Stimulated activated CD4-positive, alpha-beta T cell treated with anti-CD3 and anti-CD28 coated beads, Interleukin-1b, Interleukin-23, amount 100 ng/mL, for 1 hour (primary cell): ENCODE measurements at places on chromosomes 11 and 22.

DNA sequence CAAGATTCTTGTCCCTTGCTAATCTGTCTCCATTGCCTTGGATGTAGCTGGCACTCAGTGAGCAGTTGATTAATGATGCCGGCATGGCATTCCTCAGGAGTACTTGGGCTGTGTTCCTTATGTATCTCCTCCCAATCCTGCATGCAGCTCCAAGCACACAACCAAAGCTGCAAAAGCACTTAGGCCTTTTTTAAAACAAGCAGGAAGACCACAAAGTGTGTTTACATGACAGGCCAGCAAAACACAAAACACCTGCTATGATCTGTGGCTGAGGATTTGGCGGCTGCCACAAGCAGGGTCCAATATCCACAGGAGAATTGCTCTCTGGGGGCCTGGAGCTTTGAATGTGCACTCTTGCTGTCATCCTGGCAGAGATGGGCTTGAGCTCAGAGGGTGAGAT lies 8.9 kb downstream of the ABTB2 start:
- no peak for DNase-seq

DNA sequence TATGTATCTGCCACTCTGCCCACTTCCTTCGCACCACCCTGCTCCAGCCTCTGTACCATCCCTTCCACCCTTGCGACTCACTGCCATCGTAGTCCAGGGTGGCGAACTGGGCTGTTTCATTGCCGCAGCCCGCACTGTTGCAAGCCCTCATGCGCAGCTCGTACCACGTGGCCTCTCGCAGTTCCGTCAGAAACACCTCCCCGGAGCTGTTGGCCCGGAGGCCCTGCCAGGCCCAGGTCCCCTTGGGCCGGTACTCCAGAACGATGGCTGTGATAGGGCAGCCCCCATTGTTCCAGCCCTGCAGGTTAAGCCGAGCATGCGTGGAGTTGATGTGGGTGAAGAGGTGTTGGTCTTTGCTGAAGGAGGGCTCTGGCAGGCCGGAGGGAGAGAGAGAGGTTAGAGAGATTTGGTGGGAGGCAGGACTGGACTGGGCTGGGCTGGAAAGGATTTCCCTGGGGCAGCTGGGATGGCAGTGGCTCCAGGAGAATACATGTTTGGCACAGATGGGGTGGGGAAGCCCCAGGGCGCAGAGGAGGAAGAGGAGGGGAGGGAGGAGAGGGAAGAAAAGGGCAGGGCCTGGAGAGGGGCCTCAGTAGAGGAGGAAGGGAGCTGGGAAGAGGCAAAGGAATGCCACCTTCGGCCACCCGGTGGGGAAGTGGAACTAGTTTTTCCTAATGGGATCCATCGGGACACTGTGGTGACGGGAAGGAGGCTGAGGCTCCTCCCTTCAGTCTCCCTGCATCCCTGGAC lies 109.6 kb downstream of the CEP164 start:
- DNase-seq: no peak

DNA sequence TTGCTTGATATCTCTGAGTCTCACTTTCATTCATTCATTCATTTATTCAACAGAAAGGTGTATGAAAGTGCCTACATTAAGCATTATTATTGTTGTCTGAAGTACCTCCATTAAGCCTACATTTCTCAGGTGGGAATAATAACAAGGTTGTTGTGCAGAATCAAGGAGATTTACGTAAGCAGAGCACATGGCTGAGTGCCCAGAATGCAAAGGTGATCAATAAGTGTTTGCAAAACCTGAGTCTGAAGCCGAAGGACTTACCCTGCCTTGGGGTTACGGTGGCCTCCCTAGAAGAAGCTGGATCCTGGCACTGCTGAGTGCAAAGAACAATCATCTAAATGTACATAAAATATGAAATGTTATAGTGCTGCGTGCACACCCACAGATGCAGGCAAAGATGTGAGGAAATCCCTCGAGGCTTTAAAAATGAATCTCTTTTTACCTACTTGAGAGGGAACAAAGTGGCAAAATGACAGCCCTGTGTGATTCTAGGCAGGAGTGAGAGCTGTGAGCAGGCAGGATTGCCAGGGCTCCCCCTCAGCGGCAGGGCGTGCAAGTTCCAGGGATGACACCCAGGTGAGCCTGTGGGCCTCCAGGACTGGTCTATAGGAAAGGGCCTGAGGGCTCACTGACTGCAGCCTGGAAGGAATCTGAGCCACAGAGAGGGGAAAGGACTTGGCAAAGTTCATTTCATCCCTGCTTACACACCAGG lies 133.1 kb upstream of the TBCEL start:
- DNase-seq: no peak

DNA sequence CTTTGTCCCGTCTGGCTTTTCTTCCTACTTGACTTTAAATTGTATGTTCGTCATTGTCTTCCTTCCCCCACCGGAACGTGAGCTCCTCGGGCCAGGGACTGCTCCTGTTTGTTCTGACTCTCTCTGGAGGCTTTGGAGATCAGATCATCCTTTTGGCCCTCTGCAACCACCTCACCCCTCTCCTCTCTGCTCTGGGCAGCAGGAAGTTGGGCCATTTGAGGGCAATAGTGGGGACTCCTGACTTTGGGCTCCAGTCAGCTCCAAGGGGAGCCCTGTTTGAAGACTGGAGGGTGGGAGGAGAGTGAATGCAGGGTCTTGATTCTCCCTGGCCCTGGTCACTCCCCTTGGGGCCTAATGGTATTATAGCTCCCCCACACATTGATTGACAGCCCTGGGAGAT lies 186.3 kb upstream of the B3GAT1 start:
- DNase-seq: no peak

- DNase-seq: no peak
These were observed 251.5 kb upstream of the ISX start for GRCh38 chr22:34814260-34815025.

DNA sequence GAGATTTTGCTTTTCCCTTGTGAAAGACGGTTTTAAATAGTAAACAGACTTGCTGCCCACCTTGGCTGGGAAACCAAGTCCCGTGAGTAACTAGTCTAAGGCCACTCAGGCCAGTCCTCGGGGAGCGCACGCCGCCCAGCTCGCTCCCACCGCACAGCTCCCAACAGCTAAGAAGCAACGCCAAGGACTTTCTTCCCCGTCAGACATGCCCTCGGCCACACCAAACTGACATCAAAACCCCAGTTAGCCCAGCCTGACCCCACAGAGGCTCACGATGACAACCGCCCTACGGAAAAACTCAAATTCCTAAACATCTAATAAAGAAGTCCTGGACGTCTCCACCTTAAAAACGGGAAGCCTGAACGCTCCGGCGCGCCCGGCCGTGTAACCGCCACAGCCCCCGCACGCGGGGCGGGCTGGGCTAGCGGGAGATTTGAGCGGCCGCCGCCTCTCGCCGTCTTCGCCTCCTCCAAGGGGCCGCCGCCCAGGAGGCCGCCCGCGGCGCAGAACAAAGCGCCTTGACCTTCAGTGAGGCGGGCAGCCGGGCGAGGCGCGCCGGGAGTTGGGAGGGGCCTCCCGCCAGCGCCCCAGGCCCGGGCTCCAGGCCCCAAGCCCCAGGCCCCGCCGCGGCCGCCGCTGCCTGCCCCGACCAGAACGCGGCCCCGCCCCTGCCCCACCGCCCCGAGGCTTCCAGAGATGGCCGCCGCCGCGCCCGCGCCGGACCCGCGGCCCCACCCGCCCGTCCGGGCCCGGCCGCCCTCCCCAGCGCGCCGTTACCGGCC lies 486 bp downstream of the NAP1L4 start:
- no peak for DNase-seq

GRCh38 chr11:2477936-2478335 lies 33.1 kb downstream of the KCNQ1 start:
- no peak for DNase-seq
